ENCODE measurements at places on chromosomes 12 and 14.

DNA sequence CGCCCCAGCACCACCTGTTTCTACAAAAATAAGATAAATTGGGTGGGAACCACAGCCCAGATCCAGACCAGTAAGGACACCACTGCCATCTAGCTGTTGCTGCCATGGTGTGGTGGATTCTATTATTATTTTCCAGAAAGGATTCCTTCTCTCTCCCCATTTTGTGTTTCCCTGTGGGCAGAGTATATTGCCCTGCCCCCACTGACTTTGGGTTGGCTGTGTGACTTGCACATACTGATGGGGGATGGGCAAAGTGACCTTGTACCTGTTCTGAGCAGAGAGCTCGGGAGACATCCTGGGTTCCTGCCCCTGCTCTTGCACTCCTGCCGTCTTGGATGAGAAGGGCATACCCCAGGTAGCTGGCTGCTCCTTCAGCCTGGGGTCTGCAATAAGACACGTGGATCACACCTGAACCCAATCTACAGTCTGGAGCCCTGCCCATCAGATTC, 24.3 kb downstream of the MOAP1 start:
- DNase-seq = no peak

DNA sequence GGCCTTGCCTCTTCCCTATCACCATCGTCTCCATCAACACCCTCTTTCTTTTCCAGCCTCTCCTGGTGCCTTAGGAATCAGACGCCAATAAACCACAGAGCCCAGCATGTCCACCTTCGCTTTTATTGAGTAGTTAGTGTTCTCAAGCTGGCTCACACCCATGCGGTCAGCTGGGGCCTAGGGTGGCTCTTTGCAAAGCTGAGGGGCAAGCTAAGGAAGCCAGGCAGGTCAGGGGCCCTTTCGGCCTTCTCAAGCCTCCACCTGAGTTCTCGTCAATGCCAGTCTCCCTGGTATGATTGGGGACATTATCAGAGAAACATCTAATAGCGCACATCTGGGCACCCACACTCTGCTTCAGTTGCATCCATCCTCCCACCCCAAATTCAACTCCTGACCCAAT, 737 bp upstream of the TEX52 start:
- DNase-seq = no peak

DNA sequence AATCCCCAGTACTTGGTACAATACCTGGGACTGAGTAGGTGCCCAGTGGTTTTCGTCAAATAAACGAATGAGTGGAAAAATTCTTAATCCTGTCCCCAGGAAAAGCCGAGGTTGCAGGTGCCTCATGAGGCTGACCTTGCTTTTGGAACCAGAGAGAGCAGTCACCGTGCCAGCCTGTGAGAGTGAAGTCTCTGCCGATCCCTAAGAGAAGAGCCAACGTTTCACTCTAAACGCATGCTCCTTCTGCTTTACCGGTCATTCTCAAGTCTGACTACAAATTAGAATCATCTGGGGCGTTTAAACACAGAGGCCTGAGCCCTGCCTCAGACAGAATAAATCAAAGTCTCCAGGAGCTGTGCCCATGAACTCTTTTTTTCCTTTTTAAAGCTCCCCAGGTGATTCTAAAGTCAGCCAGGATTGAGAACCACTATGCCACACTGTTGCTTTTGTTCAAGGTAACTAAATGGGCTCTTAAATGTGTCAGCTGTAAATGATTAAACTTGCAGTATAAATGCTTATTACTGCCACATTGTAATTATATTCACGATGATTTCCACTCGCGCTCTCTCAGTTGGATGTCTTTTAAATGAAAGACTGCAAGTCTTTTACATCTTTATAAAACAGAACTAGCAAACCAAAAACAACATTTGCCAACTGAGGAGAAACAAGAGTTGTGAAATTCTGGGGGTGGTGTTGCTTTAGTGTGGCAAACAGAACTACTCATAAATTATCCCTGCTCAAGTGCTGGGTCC, 26.9 kb downstream of the TCP11L2 start:
- no peak for DNase-seq

DNA sequence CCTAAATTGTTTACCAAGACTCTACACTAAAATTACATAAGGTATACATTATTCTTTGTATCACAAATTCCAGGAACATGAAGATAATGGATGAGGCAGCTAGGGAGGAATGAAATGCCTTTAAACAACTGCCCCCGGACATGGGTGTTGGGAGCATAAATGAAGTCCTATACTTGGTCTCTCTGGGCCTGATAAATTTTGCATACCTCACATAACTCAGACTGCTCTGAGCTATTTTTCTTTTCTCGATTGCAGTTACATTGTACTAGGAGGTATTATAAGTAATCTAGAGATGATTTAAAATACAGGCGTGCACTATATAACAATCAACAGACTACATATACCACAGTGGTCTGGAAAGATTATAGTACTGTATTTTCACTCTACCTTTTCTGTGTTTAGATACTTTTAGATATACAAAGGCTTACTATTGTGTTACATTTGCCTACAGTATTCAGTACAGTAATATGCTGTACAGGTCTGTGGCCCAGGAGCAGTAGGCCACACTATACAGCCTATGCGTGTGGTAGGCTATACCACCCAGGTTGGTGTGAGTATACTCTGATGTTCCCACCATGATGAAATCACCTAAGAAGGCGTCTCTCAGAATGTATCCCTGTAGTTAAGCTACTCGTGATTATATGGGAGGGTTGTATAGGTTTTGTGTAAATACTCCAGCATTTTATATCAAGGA, 14.3 kb downstream of the FNTB start:
- DNase-seq = no peak

DNA sequence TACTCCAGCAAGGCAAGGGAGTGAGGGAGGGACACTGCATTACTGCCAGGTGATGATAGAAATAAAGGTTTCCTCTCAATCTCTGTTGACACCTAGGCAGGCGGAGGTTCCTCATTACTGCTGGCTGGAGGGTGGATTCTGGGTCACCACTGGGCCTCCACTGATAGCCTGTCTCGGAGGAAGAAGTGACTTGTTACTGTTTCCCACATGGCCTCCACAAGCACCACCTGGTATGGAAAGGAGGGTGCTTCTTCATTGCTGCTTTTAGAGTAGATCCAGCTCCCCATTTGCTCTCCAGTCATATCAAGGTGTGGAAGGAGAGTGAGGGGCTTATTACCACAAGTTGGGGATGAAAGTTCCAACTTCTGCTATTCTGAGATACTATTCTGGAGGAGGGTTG, 6.4 kb downstream of the PRR4 start:
- DNase-seq = no peak

- no peak for DNase-seq
Observed at GRCh38 chr12:98644433-98644711, 216 bp downstream of the IKBIP start.

DNA sequence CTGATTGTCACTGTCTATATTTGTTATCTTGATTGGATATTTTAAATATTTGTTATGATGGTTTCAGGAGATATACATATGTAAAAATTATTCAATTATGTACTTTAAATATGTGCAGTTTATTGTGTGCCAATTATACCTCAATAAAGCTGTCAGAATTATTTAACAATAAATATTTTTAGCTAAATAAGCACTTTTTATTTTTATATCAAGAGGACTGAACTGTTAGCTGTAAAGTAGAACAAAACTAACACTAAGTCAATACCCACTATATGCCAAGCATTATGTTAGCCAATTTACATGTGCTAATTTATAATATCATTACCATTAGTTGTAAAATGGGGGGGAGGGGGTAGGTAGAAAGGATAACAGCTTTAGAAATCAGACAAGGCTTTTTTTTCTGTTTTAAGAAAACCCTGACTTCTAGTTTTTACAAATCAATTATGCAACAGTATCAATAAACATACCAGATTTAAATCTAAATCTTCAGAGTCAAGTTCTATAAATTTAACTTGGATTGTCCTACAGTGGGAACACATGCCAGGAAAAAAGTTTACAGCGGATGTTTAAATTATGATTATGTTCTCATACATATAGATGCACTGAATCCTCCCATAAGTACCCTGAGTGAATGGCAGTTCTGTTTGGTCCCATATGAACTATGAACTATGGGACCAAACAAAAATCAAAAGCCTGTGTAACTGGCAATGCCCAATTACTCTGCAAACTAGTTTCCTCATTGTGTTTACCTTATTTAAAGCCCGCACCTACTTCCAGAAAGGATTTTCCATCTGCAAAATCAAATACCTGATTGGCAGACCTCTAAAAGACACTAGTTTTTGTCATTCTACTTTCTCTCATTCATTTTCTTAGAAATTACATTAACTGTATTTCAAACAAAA, 2.8 kb downstream of the RALGAPA1 start:
- no peak for DNase-seq

DNA sequence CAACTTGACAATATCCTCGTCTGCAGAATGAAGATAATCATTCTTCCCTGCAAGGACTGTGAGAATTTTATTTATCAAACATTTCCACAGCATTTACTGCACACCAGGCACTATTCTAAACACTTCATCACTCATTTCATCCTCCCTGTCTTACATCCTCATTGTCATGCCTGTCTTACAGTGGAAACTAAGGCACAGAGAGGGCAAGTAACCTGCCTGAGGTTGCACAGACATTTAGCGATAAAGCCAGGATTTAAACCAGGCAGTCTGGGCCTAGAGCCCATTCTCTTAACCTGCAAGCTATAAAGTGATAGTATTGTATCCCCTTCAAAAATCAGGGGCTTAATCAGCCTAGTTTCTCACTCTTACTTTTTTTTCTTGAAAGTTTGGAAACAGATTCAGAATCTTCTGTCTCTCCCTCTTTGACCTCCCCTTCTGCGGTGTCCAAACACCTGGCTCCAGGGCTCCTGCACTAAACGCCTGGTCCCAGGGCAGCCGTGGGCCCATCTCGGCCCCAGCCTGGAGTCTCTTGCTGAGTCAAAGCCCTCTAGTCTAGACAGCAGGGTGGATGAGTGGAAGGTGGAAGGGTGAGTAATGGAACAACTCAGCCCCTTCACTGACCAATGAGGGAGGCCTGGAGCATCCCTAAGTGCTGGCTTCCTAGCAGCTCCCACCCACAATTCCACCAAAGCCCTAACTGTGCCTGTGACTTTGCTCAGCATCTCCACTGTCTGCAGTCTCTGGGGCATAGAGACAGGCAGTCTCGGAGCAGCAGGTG, 12.5 kb downstream of the ISM2 start:
- DNase-seq = no peak

- no peak for DNase-seq
Observed at GRCh38 chr12:63302941-63303536, 152.0 kb upstream of the AVPR1A start.

- DNase-seq = no peak
Observed at GRCh38 chr14:23434488-23435222, 805 bp downstream of the MYH7 start.

DNA sequence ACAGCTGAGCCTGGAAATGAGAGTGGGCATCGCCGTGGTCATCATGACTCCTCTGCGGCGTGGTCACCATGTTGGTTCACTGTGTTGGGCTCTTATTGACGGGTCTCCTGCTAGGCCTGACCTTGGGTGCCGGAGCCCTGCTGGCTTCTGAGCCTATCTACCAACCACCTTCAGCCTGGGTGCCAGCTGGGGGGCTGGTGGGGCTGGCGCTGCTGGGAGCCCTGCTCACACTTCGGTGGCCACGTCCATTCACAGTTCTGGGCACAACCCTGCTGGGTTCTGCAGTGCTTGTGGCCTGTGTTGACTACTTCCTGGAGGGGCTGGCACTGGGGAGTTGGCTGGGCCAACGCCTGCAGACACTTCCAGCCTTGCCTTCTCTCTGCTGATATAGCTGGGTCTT, 3.7 kb upstream of the DNAJC14 start:
- no peak for DNase-seq

GRCh38 chr12:112812600-112813406, 21.3 kb downstream of the RPH3A start:
- no peak for DNase-seq

DNA sequence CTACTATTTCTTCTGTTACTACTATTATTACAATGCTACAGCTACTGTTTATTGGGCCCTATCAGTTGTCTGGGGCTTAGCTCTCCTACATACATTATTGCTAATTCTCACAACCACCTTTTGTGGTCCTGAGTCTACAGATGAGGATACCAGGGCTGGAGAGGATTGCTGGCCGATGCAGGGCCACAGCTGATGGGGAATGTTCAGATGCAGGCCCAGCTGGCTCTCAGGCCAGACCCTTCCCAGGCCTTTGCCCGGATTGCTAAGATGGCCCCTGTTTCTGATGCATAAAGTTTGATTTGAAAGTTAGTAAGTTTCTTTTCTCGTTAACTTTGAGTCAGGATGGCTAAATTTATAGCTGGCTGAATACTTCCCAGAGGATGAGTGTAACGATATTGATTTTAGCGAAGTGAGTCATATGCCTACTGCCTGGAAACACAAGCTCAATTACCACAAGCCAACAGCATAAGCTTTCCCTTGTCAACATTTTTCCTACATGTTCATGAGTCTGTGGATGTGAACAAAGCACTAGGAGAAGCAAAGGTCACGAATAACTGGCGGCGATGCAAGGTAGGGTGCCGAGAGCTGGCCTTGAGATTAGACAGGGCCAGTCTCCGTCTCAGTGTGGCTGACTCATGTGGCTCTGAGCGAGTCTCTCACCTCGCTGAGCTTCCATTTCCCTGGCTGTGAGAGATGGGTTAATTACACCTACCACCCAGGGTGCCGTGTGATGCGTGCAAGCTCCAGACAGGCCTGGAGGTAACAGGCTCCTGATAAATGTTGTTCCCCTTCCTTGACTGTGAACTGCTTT, 111.0 kb downstream of the BEGAIN start:
- DNase-seq = peak; percentile 97

GRCh38 chr14:67646131-67646530, 26.4 kb downstream of the ARG2 start:
- DNase-seq = no peak

DNA sequence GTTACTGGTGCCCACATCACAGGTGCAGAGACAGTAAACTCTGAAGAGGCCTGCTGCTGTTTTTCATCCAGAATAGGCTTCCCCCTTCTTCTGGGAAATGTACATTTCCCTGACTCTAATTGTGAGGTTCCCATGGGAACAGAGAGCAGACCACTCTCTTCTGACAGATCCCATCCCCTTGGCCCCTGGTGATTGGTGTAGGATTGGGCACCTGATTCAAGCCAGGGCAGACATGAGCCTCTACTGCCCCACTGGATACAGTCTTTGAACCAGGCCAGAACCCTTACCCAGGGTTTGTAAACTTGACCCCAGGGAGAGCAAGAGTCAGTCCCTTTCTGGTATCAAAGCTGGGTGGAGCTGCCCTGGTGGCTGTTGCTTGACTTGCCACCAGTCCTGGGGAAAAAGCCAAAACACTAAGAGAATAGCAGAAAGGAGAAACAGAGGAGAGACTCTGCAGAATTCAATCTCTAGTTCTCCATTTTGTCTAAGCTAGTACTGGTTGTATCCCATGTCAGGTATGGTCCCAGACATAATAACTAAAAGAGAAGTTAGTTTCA, 14.8 kb upstream of the NFYB start:
- no peak for DNase-seq

GRCh38 chr14:97713023-97713422, 915.8 kb downstream of the VRK1 start:
- no peak for DNase-seq

DNA sequence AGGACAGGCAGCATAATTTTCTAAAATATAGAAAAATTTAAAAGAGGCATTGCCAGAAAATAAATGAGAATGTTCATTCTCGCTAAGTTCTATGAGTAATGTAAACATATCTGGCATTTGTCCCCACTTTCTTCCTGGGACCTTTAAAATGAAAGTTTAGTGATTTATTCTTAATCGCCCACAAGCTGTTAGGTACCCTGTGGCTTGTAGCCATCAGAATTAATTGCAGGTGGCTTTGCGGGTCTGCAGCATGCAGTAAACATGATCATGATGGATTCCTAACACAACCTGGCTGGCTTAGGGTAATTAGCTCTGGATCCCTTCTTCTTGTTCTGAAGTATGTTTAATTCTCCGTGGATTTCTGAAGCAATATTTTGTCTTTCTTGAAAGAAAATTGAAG, 103.5 kb upstream of the FRMD6 start:
- no peak for DNase-seq

Measured in brain pericyte (primary cell).